ENCODE measurements at places on chromosomes 3 and 15. TPM values are rescaled to one million over a fixed set of nuclear protein-coding genes. Genes with fewer than 3 reads are reported as not detected.

- no peak within 1 kb of the TSS for H3K4me3 ChIP-seq
- no peaks in the 10 kb centered on the region for H3K4me1 ChIP-seq
Observed at GRCh38 chr3:58666683-58667082, at the start of gene FAM3D. Gene FAM3D (minus strand): TSS chr3:58666774. CDS start chr3:58655563, 11,211 bp downstream.

GRCh38 chr3:15152184-15152583, 53.2 kb upstream of the RBSN start:
- H3K27me3 ChIP-seq = no peaks in the 10 kb centered on the region
- no peak overlapping the region for H3K4me3 ChIP-seq
- no peak overlapping the region for H3K27ac ChIP-seq
- no peaks in the 10 kb centered on the region for H3K36me3 ChIP-seq
- DNase-seq = no peak
- H3K4me1 ChIP-seq = no peaks in the 10 kb centered on the region

GRCh38 chr3:183699238-183699947, 1.8 kb downstream of the YEATS2 start:
- no peak overlapping the region for H3K27ac ChIP-seq
- H3K4me3 ChIP-seq = no peak overlapping the region
- no peak for DNase-seq
- peaks cover 10% of the 10 kb centered on the region for H3K4me1 ChIP-seq
- no peaks in the 10 kb centered on the region for H3K27me3 ChIP-seq

DNA sequence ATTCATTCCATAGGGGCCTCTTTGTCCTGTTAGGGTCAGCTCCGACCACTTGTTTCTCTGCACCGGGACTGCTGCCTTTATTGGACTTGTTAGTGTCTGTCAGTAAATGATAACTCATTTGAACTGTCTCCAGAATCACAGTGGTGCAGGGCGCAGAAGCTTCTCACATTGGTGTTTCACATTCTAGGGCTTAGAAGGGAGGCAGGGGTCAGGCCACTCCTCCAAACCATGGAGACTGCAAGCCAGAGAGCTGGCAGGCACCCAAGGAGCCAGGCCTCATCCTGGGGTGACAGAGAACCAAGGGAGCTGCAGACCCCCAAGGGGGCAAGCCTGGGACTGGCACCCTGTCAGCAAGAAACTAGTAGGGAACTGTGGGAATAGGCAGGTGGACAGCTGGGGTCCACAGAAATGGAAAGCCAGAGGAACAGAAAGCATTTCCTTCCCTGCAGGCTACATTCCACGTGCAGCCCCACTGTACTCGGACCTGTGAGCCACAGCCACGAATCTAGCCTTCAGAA, 49.1 kb downstream of the CCNL1 start:
- H3K27me3 ChIP-seq = no peaks in the 10 kb centered on the region
- H3K4me1 ChIP-seq = no peaks in the 10 kb centered on the region
- H3K36me3 ChIP-seq = no peaks in the 10 kb centered on the region
- no peak overlapping the region for H3K4me3 ChIP-seq

DNA sequence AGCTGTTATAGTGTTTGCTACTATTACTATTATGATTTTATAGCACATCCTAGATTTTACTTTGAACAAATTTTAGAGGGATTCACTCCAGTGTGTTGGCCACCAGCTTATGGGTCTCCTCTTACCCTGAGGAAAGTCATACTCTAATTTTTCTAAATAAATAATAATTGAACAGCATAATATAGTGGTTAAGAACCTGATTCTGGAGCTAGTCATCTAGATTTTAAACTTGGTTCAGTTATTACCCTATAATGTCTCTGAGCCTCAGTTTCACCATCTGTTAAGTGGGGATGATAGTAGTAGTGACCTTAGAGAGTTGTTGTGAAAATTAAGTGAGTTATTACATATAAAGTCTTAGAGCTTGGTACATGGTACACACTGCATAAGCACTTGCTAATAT, 30.7 kb upstream of the TOPAZ1 start:
- H3K36me3 ChIP-seq = no peaks in the 10 kb centered on the region
- H3K27me3 ChIP-seq = no peaks in the 10 kb centered on the region
- no peaks in the 10 kb centered on the region for H3K4me1 ChIP-seq
- DNase-seq = no peak
- no peak overlapping the region for H3K4me3 ChIP-seq

DNA sequence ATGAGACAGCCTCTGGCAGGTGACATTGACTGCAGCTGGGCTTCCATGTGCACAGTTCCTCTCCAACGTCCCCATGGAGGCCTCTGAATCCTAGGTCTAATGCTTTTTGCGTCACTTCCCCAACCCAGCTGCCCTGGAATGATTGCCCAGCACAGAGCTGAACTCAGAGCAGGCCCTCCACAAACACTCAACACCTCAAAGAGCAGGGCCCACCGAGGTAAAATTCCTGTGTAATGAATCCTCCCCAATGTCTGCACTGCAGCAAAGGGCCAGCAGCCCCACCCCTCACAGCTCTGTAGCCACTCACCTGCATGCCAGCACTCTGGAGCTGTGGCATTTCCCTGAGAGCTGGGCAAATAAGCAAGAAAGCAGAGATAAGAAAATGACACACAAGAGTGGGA, 42.6 kb upstream of the DUSP7 start:
- H3K4me1 ChIP-seq = no peaks in the 10 kb centered on the region
- DNase-seq = no peak
- no peaks in the 10 kb centered on the region for H3K27me3 ChIP-seq
- H3K4me3 ChIP-seq = no peak overlapping the region

GRCh38 chr3:78832785-78833204, 935.0 kb downstream of the ROBO1 start:
- no peaks in the 10 kb centered on the region for H3K4me1 ChIP-seq
- H3K27ac ChIP-seq = no peak overlapping the region
- DNase-seq = no peak
- H3K36me3 ChIP-seq = no peaks in the 10 kb centered on the region
- no peaks in the 10 kb centered on the region for H3K27me3 ChIP-seq

- H3K27me3 ChIP-seq = no peaks in the 10 kb centered on the region
- H3K27ac ChIP-seq = no peak overlapping the region
- no peaks in the 10 kb centered on the region for H3K4me1 ChIP-seq
- DNase-seq = no peak
Observed at GRCh38 chr3:131151-131888, 65.2 kb upstream of the CHL1 start.

DNA sequence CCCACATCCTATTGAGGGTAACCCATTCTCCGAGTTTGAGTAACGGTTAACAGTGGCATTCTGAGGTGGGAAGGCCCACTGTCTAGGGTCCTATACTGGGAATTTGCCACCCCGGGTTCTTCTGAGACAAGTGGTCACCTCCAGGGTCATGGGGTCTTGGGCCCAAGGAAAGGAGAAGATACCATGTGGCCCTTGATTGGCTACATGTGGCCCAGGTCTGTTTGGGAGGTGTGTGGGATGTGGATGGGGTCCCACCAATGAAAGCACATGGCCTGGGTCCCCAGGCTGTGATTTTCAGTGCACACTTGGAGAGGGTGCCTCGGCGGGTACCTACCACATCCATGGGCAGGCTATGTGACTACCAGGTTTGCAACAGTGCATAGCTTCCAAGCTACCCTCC, 214.4 kb downstream of the UBE3A start:
- H3K27ac ChIP-seq = no peak overlapping the region
- DNase-seq = no peak
- H3K4me3 ChIP-seq = no peak overlapping the region
- no peaks in the 10 kb centered on the region for H3K36me3 ChIP-seq
- no peaks in the 10 kb centered on the region for H3K27me3 ChIP-seq

DNA sequence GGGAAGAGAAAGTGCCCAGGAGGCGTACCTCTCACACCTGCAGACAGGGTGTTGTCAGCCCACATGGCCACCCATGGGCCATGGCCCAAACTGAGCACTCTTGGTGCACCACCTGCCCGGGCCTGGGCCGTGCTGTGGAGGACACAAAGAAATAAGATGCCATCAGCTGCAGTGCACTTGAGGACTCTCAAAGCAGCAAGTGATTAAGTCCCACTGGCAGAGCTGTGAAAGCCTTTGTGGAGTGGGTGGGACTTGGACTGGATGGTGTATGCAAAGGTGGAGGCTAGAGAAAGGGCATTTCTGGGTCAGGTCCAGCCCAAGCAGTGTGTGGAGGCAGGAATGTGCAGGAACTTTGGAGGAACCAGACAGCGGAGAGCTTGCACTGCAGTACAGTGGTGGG, 122.3 kb downstream of the MEGF11 start:
- no peak overlapping the region for H3K4me3 ChIP-seq
- no peaks in the 10 kb centered on the region for H3K27me3 ChIP-seq
- no peaks in the 10 kb centered on the region for H3K36me3 ChIP-seq

GRCh38 chr3:30305021-30305420, 301.4 kb upstream of the TGFBR2 start:
- no peaks in the 10 kb centered on the region for H3K36me3 ChIP-seq
- H3K4me1 ChIP-seq = no peaks in the 10 kb centered on the region
- no peaks in the 10 kb centered on the region for H3K27me3 ChIP-seq
- no peak for DNase-seq

DNA sequence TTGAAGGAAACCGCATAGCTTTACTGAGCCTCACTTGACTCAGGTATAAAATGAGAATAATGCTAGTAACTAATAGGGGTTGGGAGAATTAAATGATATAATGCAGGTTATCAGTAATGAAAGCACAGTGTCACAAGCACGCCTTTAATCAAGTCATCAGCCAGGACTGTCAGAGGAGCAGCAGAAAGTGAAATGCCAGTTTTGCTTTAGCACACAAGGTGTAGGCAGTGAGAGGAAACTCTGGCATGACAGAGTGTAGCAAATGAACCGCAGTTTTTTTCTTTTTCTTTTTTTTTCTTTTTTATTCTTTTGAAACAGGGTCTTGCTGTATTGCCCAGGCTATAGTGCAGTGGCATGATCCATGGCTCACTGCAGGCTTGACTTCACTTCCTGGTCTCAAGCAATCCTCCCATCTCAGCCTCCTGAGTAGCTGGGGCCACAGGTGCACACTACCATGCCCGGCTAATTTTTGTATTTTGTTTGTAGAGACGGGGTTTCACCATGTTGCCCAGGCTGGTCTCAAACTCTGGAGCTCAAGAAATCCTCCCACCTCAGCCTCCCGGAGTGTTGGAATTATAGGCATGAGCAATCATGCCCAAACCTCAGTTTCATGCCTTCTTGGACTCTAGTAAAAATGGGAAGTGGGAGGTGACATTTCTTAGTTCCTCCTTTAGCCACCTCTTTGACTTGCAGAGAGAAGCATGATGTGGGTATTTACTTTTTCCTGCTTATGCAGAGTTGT, 9.7 kb upstream of the SCAANT1 start:
- H3K27ac ChIP-seq = no peak overlapping the region
- no peaks in the 10 kb centered on the region for H3K27me3 ChIP-seq
- peaks cover 9% of the 10 kb centered on the region for H3K36me3 ChIP-seq
- DNase-seq = no peak
- peaks cover 16% of the 10 kb centered on the region for H3K4me1 ChIP-seq
- H3K4me3 ChIP-seq = no peak overlapping the region

GRCh38 chr3:113084777-113085176, 94.0 kb downstream of the GTPBP8 start:
- no peaks in the 10 kb centered on the region for H3K4me1 ChIP-seq
- H3K27me3 ChIP-seq = no peaks in the 10 kb centered on the region
- peak; percentile 23 for DNase-seq
- no peak overlapping the region for H3K4me3 ChIP-seq
- H3K27ac ChIP-seq = no peak overlapping the region

GRCh38 chr15:40762919-40763800, 708 bp upstream of the GCHFR start:
- peak; percentile 83 for DNase-seq
- peak overlapping the region; percentile 54 for H3K4me3 ChIP-seq
- H3K36me3 ChIP-seq = no peaks in the 10 kb centered on the region
- no peaks in the 10 kb centered on the region for H3K27me3 ChIP-seq

GRCh38 chr15:78737187-78737820, 74.0 kb downstream of the ADAMTS7 start:
- no peaks in the 10 kb centered on the region for H3K4me1 ChIP-seq
- no peak for DNase-seq
- H3K27me3 ChIP-seq = no peaks in the 10 kb centered on the region
- H3K27ac ChIP-seq = no peak overlapping the region
- no peaks in the 10 kb centered on the region for H3K36me3 ChIP-seq

- H3K4me3 ChIP-seq = no peak overlapping the region
- no peak overlapping the region for H3K27ac ChIP-seq
- H3K36me3 ChIP-seq = no peaks in the 10 kb centered on the region
- no peak for DNase-seq
- H3K4me1 ChIP-seq = no peaks in the 10 kb centered on the region
- H3K27me3 ChIP-seq = peaks cover 5% of the 10 kb centered on the region
Observed at GRCh38 chr3:14000556-14000955, 120.7 kb upstream of the WNT7A start.

GRCh38 chr3:62252438-62253157, 120.8 kb downstream of the FEZF2 start:
- no peak for DNase-seq
- H3K4me1 ChIP-seq = no peaks in the 10 kb centered on the region
- no peaks in the 10 kb centered on the region for H3K27me3 ChIP-seq

GRCh38 chr3:123258359-123258758, 56.6 kb downstream of the SEC22A start:
- no peak overlapping the region for H3K27ac ChIP-seq
- no peak overlapping the region for H3K4me3 ChIP-seq
- H3K36me3 ChIP-seq = no peaks in the 10 kb centered on the region
- no peaks in the 10 kb centered on the region for H3K27me3 ChIP-seq
- no peak for DNase-seq

GRCh38 chr3:120854908-120855526, 53.0 kb upstream of the STXBP5L start:
- no peaks in the 10 kb centered on the region for H3K27me3 ChIP-seq
- no peak for DNase-seq
- H3K4me1 ChIP-seq = peaks cover 5% of the 10 kb centered on the region

DNA sequence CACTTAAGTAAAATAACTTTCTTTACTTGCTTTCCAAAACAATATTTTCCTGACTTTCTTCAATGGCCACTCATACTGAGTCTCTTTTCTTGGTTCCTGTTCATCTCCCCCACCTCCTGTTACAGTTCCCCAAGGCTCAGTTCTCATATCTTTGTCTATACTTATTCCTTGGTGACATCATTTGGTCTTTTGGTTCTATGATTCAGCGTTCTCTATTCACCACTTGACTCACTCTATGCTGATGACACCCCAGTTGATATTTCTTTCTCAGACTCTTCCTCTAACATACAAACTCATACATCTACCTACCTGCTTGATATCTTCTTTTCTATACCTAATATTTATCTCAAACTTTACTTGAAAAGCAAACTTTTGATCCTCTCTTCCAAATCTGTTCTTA, 85.0 kb upstream of the P3H2 start:
- H3K36me3 ChIP-seq = no peaks in the 10 kb centered on the region
- H3K4me1 ChIP-seq = peaks cover 3% of the 10 kb centered on the region
- no peak overlapping the region for H3K4me3 ChIP-seq

DNA sequence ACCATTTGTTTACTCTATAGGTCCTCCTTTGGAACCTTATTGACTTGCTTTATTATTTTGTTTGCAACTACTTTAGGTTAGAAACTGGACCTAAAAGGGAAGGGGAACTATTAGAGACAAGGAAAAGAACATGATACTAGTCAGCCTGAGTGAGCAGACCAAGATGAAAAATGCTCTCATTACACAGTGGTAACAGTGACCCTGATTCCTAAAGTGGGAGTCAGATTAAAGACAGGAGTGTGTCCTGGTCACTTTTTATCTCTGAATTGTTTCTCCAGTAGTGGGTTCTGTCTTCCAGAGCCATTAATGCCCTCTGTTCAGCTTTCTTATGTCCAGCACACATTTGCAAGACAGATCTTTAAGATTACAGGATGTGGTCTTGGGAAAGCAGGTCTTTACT, 124.1 kb downstream of the TMEM108 start:
- no peak overlapping the region for H3K4me3 ChIP-seq
- no peaks in the 10 kb centered on the region for H3K4me1 ChIP-seq

Gene B2M
- total RNA-seq = 1,305 TPM

Gene EPHA6
- 1.1 TPM for total RNA-seq

Gene RBM6
- 41.6 TPM for total RNA-seq

Gene CHL1
- 3.1 TPM for total RNA-seq

Gene NUP210
- 7.6 TPM for total RNA-seq

Gene SNX22
- total RNA-seq = 0.51 TPM

Gene GOLGA6A
- not detected for total RNA-seq

Gene HYKK
- total RNA-seq = 2.5 TPM

Gene PAK6
- 4.7 TPM for total RNA-seq
